Vagina (tissue), 2 donors: ENCODE measurements at places on chromosomes 13 and 19.

GRCh38 chr13:72186730-72187422, 319.9 kb upstream of the DACH1 start:
- no peak for DNase-seq

DNA sequence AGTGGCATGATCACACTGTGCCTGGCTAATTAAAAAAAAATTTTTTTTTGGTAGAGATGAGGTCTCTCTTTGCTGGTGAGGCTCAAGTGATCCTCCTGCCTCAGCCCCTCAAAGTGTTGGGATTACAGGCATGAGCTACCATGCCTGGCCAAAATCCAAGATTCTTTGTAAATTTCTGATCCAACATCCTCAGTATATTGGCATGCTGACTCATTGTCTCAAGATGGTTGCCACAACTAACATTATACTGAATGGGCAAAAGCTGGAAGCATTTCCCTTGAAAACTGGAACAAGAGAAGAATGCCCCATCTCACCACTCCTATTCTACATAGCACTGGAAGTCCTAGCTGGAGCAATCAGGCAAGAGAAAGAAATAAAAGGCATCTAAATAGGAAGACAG, 100.0 kb downstream of the KLF5 start:
- DNase-seq = no peak

- no peak for DNase-seq
Measured at GRCh38 chr19:40690693-40691420, 406 bp upstream of the NUMBL start.

DNA sequence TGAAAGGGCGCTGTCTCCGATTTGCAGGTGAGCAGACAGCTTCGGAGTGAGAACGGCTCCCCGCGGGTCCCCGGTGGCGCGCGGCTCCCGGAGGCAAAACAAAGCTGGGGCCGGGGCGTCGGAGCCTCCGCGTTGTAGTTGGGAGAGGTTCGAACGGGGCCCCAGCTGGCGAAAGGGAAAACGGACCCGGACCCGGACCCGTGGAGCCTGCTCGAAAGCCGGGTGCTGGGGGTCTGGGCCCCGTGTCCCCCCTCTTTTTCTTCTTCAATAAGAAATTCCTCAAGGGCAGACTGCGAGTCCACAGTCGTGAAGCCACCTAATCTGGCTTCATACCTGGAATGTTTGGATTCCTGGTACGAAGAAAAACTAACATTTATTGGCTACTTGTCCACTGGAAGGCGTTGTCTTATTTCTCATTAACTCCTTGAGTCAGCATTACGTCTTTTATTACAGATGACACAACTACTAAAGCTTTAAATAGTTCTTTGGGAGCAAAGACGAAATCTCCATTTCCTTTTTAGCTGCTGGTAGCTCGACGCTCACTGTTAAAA, 632 bp upstream of the MTIF3 start:
- DNase-seq = no peak

DNA sequence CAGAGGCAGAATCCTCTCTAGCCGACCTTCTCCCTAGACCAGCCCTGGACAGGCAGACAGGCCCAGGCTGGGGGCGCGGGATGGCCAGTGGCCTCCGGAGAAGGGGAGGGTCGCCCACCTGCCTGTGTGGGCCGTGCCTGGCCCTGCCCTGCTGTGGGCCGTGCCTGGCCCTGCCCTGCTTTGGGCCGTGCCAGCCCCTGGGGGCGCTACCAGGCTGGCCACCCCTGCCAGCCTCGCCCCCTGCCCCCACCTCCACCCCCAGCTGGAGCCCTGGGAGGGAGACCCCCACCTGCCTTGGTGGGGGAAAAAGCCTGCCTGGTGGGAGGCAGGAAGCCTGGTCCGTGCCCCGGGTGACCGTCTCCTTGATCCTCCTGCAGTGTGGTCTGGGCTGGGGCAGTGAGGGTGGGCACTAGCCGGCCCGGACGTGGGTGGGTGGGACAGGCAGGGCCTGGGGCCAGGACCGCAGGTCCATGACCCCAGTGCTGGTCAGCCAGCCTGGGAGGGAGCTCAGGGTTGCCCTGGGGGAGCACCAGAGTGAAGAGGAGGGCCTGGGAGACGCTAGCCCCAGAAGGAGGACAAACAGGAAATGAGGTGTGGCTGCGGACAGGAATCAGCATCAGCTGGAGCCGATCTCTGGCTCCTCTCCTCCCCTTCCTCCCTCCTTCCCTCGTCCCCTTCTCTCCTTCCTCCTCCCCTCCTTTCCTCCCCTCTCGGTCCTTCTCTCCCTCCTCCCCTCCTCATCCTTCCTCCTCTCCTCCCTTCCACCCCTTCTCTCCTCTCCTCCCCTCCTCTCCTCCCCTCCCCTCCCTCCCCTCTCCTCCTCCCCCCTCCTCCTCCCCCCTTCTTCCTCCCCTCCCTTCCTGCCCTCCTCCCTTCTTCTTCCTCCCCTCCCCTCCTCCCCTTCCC, 5.1 kb upstream of the MKNK2 start:
- DNase-seq = no peak

- DNase-seq = no peak
Measured at GRCh38 chr19:12163826-12164225, 930 bp downstream of the ZNF136 start.

DNA sequence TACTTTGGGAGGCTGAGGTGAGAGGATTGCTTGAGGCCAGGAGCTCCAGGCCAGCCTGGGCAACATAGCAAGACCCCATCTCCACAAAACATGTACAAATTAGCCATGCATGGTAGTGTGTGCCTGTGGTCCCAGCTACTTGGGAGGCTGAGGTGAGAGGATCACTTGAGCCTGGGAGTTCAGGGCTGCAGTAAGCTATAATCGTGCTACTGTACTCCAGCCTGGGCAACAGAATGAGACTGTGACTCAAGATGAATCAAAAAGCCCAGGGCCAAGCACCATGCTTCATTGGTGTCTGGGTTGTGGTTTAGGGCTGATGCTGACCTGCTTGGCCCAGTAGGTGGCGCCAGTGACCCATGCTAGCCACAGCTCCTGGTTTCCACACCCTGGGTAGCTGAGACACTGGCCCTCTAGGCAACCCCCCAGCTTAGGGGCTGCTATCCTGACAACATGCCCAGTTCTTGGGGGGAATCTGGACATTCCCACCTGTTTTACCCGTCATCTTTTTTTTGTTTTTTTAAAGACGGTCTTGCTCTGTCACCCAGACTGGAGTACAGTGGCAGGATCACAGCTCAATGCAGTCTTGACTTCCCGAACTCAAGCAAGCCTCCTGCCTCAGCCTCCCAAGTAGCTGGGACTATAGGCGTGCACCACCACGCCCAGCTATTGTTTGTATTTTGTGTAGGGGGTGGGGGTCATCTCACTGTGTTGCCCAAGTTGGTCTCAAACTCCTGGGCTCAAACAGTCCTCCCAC, 5.5 kb downstream of the CCDC124 start:
- DNase-seq = no peak

- no peak for DNase-seq
Measured at GRCh38 chr19:52034051-52034728, 6.0 kb upstream of the ZNF614 start.

DNA sequence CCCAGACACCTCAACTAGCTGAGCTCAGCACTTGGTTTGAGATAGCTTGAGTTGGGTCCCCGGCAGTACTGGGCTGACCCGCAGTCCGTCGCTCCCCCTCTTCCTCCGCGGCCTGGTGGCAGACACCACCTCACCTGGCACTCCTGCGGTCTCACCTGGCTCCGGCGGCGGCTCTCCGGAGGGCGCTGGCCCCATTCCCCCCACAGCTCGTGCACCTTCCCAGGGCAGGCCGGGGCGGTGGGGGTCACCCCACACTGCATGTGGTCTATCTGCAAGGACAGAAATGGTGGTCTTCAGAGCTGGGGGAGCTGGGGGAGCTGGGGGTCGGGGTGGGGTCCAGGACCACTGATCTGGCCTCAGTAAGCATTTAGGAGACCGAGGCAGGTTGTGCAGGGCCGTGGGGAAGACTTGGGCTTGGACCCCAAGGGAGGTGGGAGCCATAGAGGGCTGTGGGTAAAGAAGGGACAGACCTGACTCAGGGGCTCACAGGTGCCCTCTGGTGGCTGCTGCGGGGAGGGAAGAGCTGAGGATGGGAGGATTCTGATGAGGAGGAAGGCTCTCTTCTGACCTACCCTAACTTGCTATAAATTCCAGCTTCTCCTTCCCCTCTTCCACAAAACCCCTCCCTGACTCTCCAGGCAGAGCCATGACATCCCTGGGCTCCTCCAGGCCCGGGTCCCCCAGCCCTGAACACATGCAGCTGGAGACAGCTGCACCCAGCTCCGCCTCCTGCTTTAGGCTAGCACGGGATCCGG, 6.7 kb upstream of the PLIN4 start:
- no peak for DNase-seq

- no peak for DNase-seq
Measured at GRCh38 chr19:18204394-18205199, 755 bp upstream of the RAB3A start.

GRCh38 chr19:50398675-50399367, 14.7 kb downstream of the POLD1 start:
- DNase-seq = no peak

GRCh38 chr13:82439159-82439904, 1442.9 kb downstream of the SLITRK1 start:
- DNase-seq = no peak

- no peak for DNase-seq
Measured at GRCh38 chr13:50901701-50902100, 7.9 kb upstream of the RNASEH2B start.

DNA sequence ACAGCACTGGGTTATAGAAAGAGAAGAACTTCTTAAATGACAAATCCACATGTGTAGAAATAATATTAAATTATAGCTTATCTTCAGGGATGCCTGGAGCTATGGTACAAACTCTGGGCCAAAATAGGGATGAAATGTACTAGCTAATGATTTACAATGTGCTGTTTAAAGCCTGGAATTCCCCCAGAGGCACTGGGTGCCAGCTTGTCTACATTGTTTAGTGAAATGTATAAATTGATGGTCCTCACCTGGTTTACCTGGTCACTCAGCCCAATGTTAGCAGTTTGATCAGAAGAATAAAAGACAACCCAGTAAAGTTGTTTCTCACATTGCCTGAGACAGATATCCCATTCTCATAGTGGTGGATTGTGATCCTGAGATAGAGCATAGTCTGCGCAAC, 597.2 kb downstream of the DIAPH3 start:
- DNase-seq = no peak

DNA sequence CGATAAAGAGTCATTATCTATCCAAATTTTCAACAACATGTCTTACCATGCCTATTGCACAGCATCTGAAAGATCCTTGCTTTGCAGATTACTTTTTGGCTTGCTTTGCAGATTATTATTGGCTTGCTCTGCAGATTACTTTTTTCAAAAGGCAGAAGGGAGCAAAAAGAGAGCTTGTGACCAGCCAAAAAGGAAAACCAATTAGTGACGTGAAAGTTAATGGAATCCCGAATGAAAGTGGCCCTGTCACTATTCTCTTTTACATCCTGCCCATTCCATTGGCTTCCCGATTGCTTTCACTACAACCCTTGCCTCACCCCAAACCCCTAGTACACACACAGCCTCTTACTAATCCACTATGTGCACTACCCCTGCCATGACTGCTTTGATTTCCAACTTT, 81.3 kb downstream of the LHFPL6 start:
- no peak for DNase-seq

GRCh38 chr19:6802336-6803035, 30.0 kb downstream of the VAV1 start:
- no peak for DNase-seq

DNA sequence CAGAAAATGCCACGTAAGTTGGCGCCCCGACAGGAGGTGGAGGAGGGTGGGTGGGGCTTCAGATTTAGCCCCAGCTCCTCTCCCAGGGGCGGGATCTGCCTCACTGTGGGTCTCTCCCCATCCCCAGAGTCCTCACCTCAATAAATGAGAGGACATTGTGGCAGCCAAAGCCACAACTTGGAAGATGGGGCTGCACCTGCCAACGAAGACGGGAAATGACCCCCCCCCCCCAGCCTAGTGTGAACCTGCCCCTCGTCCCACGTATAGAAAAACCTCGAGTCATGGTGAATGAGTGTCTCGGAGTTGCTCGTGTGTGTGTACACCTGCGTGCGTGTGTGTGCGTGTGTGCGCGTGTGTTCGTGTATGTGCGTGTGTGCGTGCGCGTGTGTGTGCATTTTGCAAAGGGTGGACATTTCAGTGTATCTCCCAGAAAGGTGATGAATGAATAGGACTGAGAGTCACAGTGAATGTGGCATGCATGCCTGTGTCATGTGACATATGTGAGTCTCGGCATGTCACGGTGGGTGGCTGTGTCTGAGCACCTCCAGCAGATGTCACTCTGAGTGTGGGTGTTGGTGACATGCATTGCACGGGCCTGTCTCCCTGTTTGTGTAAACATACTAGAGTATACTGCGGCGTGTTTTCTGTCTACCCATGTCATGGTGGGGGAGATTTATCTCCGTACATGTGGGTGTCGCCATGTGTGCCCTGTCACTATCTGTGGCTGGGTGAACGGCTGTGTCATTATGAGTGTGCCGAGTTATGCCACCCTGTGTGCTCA, 1.5 kb upstream of the TRAPPC5 start:
- DNase-seq = no peak

GRCh38 chr19:29966588-29967249, 24.7 kb downstream of the URI1 start:
- no peak for DNase-seq

- no peak for DNase-seq
Measured at GRCh38 chr13:92677571-92677970, 549.0 kb upstream of the GPC6 start.

DNA sequence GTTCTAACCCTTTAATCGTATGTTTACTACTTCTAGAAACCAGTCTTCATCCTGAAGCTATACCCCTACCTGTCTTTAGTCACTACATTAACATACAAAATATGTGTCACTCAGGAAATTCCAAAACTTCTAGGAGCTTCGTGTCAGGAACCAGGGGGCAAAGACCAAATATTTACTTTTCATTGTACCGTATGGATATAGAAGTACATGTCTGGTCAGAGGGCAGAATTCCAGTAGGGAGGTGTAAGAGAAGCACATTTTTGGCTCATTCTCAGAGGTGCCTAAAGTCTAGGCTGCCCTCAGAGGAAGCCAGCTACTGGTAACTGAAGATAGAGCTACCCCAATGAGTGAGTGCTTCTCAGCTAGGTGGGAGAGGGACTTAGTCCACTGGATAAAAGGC, 320.7 kb downstream of the DIAPH3 start:
- no peak for DNase-seq

- DNase-seq = no peak
Measured at GRCh38 chr13:100506154-100506553, 82.4 kb downstream of the GGACT start.

GRCh38 chr13:42656161-42656560, 82.2 kb downstream of the TNFSF11 start:
- no peak for DNase-seq

GRCh38 chr19:3606690-3607289, at the start of gene TBXA2R:
Gene TBXA2R (minus strand): TSS chr19:3606875. CDS start chr19:3600634, 6,241 bp downstream.
- no peak for DNase-seq

DNA sequence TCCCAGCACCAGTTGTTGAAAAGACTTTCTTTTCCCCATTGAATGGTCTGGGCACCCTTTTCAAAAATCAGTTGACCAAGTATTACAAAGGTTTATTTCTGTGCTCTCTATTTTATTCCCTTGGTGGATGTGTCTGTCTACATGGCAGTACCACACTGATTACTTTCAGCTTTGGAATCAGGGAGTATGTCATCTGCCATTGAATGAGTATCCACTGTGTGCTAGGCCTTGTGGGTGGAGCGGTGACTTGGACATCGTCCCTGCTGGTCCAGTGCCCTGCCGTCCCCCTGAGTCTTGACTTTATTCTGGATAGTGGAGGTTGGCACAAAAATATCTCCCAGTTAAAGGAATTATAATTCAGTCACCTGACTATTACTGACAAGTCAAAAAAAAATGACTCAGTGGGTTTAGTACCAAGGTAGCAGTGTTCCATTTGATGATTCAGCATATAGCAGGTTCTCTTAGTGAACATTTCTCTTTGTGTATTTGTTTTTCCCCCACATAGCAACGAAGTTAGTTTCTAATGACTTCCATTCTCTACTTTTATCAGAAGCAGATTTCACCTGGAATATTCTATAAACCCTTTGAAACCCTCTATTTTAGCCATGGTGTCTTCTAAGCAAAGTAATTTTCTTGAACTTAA, 3.9 kb downstream of the UPF3A start:
- no peak for DNase-seq
